ENCODE measurements at places on chromosomes 7 and 10. TPM values are rescaled to one million over a fixed set of nuclear protein-coding genes. Genes with fewer than 3 reads are reported as not detected.

DNA sequence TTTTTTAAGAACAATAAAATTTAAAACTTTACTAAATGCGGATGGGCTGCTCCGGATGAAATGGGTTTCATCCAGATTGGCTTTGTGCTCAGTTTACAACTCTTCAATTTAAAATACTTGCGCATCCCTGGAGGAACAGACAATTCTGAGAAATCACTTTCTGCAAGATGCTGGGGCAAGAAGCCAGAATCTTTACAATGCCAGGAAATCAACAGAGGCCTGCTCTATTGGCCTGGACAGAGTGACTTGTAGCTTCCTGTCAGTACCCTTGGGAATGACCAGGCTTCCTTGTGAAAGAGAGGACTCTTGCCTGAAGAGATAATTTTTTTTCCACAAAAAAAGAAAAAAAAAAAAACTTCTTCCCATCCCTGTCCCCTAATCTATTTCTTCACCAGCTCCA, 3.9 kb upstream of the FAM13C start:
- no peak for DNase-seq
- H3K27ac ChIP-seq: no peak overlapping the region
- H3K27me3 ChIP-seq: 0 out of 2 replicates have a peak, but pooled peaks cover 5% of the 10 kb centered on the region
- no peaks in the 10 kb centered on the region for H3K4me1 ChIP-seq

GRCh38 chr7:15874774-15875173, 188.3 kb upstream of the MEOX2 start:
- H3K36me3 ChIP-seq: no peaks in the 10 kb centered on the region
- H3K27ac ChIP-seq: no peak overlapping the region
- no peak for DNase-seq
- H3K27me3 ChIP-seq: no peaks in the 10 kb centered on the region
- H3K4me1 ChIP-seq: no peaks in the 10 kb centered on the region
- no peak overlapping the region for H3K4me3 ChIP-seq

GRCh38 chr10:11424456-11425295, 186.8 kb downstream of the USP6NL start:
- no peak overlapping the region for H3K4me3 ChIP-seq
- no peak overlapping the region for H3K27ac ChIP-seq
- H3K36me3 ChIP-seq: no peaks in the 10 kb centered on the region
- peak; percentile 41 for DNase-seq
- no peaks in the 10 kb centered on the region for H3K27me3 ChIP-seq
- H3K4me1 ChIP-seq: no peaks in the 10 kb centered on the region

- no peaks in the 10 kb centered on the region for H3K36me3 ChIP-seq
- no peak for DNase-seq
- no peak overlapping the region for H3K27ac ChIP-seq
- H3K27me3 ChIP-seq: no peaks in the 10 kb centered on the region
- H3K4me3 ChIP-seq: no peak overlapping the region
- H3K4me1 ChIP-seq: no peaks in the 10 kb centered on the region
Observed at GRCh38 chr7:91533996-91534395, 269.8 kb downstream of the FZD1 start.

ST8SIA6 gene
- total RNA-seq: 1.3 TPM

- no peaks in the 10 kb centered on the region for H3K36me3 ChIP-seq
- H3K4me3 ChIP-seq: no peak overlapping the region
- no peaks in the 10 kb centered on the region for H3K27me3 ChIP-seq
Observed at GRCh38 chr7:114835861-114836260, 86.0 kb upstream of the MDFIC start.

DNA sequence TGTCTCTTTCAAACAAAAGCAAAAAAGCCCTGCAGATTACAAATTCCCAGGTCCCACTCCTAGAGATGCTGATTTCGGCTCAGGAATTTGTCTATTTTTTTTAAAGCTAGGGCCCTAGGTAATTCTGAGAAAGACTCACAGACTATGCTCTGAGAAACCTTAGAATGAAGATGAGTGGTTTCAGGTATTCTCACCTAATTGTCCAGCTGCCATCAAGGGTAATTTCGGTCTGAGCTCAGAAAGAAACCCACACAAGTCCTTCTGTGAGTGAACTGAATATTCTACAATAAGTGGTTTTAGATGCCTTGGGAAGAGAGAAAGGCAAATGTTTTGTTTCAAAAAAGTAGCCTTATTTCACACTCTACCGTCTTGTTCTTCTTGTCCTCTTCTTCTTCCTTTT, 45.7 kb downstream of the DCLRE1A start:
- no peaks in the 10 kb centered on the region for H3K36me3 ChIP-seq
- no peaks in the 10 kb centered on the region for H3K4me1 ChIP-seq
- DNase-seq: no peak
- peaks cover 18% of the 10 kb centered on the region for H3K27me3 ChIP-seq
- no peak overlapping the region for H3K27ac ChIP-seq

NKX1-2 gene
- 3.4 TPM for total RNA-seq

- no peaks in the 10 kb centered on the region for H3K36me3 ChIP-seq
- DNase-seq: no peak
Observed at GRCh38 chr7:140484951-140485499, 5.7 kb upstream of the MKRN1 start.

GRCh38 chr10:6592080-6592479, 12.0 kb upstream of the PRKCQ start:
- DNase-seq: no peak
- H3K4me3 ChIP-seq: no peak overlapping the region
- no peaks in the 10 kb centered on the region for H3K4me1 ChIP-seq
- peaks cover 65% of the 10 kb centered on the region for H3K27me3 ChIP-seq
- H3K36me3 ChIP-seq: no peaks in the 10 kb centered on the region

DNA sequence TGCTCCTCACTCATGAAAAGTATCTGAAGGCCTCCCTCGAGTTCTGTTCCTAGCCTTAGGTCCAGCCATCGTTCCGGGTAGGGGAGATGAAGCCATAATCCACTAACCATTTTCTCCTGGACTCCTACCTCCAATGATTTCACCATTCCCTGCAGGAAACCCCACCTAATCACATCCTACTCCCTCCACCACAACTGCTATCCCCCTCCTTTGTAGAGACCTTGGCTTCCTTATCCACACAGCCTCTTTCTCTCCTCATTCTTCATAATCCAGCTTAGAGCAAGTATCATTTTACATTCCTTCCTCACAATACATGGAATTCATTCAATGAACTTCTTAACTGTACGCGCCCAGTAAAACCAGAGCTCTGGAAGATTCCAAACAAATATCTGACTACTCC, 18.7 kb downstream of the HNRNPF start:
- no peak overlapping the region for H3K27ac ChIP-seq
- H3K4me1 ChIP-seq: no peaks in the 10 kb centered on the region
- no peak overlapping the region for H3K4me3 ChIP-seq
- no peaks in the 10 kb centered on the region for H3K27me3 ChIP-seq
- peaks cover 93% of the 10 kb centered on the region for H3K36me3 ChIP-seq

WEE2 gene
- total RNA-seq: not detected

- H3K4me1 ChIP-seq: no peaks in the 10 kb centered on the region
- no peak overlapping the region for H3K4me3 ChIP-seq
- DNase-seq: no peak
- H3K36me3 ChIP-seq: no peaks in the 10 kb centered on the region
- H3K27ac ChIP-seq: no peak overlapping the region
Observed at GRCh38 chr7:47239034-47239433, 342.9 kb downstream of the TNS3 start.

DNA sequence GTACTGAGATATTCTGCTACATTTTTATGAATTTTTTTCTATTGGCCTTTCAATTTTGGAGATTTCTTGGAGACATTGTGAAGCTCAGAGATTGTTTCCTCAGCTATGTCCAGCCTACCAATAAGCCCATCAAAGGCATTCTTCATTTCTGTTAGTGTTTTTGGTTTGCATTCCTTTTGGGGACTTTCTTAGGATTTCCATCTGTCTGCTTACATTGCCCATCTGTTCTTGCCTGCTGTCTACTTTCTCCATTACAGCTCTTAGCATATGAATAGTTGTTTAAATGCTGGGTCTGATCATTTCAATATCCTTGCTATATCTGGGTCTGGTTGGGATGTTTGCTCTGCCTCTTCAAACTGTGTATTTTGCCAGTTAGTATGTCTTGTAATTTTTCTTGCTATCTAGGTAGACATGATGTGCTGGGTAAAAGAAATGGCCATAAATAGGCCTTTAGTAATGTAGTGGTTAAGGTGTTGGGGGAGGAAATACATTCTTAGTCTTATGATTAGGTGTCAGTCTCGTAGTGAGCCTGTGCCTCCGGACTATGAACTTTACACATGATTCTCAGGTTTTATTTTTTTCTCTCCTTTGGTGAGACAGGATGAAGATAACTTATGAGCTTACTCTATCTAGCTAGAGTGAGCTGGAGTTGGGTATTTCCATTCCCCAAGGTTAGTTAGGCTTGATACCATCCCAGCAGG, 32.6 kb upstream of the NME8 start:
- DNase-seq: no peak
- no peak overlapping the region for H3K27ac ChIP-seq
- H3K4me3 ChIP-seq: no peak overlapping the region
- H3K27me3 ChIP-seq: 0 out of 2 replicates have a peak, but pooled peaks cover 7% of the 10 kb centered on the region
- no peaks in the 10 kb centered on the region for H3K4me1 ChIP-seq
- H3K36me3 ChIP-seq: no peaks in the 10 kb centered on the region

DNA sequence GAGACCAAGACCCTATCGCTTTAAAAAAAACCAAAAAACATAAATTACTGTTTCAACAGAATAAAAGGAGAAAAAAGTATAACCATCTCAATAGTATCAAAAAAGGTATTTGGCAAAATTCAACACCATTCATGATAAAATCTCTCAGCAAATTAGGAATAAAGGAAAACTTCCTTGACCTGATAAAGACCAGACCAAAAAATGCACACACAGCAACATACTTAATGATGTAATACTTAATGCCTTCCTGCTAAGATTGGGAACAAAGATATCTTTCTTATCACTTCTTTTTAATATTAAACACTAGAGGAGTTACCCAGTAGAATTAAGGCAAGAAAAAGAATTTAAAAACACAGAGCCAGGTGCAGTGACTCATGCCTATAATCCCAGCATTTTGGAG, 79.3 kb downstream of the CNOT4 start:
- no peaks in the 10 kb centered on the region for H3K36me3 ChIP-seq
- no peak overlapping the region for H3K4me3 ChIP-seq
- H3K27ac ChIP-seq: no peak overlapping the region
- no peaks in the 10 kb centered on the region for H3K27me3 ChIP-seq

DNA sequence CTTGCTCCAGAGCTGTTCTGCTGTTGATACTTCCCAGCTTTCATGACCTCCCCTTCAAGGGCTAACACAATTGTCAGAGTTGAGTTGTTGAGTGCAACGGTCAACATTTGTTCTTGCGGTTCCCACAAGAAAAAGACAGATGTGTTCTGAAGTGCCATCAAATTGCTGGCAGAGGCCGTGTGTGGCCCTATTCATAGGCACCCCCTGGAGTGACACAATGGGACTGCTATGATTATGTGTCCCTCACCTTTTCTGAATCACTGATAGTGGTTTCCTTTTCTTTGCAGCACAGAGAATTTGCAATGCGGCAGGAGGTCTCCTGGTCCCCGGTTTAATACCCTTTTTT, 5.8 kb upstream of the IGFBP1 start:
- peaks cover 16% of the 10 kb centered on the region for H3K4me1 ChIP-seq
- H3K27me3 ChIP-seq: no peaks in the 10 kb centered on the region
- H3K36me3 ChIP-seq: no peaks in the 10 kb centered on the region
- no peak for DNase-seq

C1GALT1 gene
- total RNA-seq: 27.2 TPM

CUBN gene
- 1.2 TPM for total RNA-seq

- DNase-seq: no peak
- H3K4me1 ChIP-seq: peaks cover 16% of the 10 kb centered on the region
- H3K4me3 ChIP-seq: no peak overlapping the region
- H3K27me3 ChIP-seq: no peaks in the 10 kb centered on the region
- no peaks in the 10 kb centered on the region for H3K36me3 ChIP-seq
Observed at GRCh38 chr7:92808006-92808405, 28.4 kb downstream of the CDK6 start.

- DNase-seq: no peak
- H3K27ac ChIP-seq: no peak overlapping the region
- H3K36me3 ChIP-seq: no peaks in the 10 kb centered on the region
- H3K4me3 ChIP-seq: no peak overlapping the region
- no peaks in the 10 kb centered on the region for H3K27me3 ChIP-seq
Observed at GRCh38 chr10:9157656-9158055, 1103.2 kb downstream of the GATA3 start.

LOXL4 gene
- total RNA-seq: 1.3 TPM

DNA sequence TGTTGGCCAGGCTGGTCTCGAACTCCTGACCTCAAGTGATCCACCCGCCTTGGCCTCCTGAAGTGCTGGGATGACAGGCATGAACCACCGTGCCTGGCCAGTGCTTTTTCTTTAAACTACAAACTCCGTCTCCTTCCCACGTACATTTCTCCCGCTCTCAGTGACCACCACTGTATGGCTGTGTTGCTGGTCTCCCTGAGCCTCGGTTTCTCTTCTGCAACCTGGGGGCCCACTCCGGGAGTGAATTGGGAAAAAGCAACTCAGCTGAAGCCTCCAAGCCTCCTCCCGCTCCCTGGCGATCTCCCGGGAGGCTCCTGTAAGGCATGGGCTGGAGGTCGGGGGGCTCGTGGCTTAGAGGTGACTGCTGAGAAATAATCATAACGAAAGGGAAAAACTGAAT, 136.3 kb downstream of the ELFN1 start:
- H3K4me3 ChIP-seq: no peak overlapping the region
- no peak for DNase-seq
- no peaks in the 10 kb centered on the region for H3K4me1 ChIP-seq
- no peaks in the 10 kb centered on the region for H3K36me3 ChIP-seq
- H3K27me3 ChIP-seq: no peaks in the 10 kb centered on the region
